ENCODE measurements at places on chromosomes 2 and 18.

DNA sequence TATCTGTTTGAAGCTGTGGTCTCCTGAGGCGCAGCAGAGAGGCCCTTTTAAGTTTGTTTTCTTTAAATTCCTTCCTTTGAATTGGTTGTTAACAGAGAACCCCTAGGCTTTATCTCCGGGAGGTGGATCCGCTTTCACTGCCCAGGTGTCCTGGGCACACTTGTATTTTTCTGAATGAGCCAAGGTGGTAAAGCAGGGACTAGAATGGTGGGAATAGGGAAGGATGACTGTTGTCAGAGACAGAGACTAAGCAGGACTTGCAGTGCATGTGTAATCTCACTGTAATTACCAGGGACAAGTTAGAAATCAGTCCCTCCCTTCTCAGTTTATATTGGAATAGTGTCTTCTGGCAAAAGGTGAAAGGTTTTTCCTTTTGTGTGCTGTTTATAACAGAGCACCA, 72.8 kb downstream of the PHLPP1 start:
- peak; percentile 33 for DNase-seq

DNA sequence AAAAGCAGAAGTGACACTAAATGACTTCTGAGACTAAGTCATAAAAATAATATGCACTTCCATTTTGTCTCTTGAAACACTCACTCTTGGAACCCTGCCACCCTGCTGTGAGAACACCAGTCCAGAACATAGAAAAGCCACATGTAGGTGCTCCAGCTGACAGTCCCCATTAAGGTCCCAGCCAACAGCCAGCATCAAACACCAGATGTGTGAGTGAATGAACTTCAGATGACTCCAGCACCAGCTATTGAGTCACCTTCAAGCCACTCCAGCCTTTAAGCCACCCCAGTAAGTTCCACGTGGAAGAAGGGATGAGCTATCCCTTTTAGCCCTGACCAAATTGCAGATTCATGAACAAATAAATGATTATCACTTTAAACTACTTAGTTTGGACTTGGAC, 31.5 kb upstream of the LGALSL start:
- no peak for DNase-seq

GRCh38 chr2:3476321-3476984, 42.9 kb downstream of the ADI1 start:
- DNase-seq = no peak

GRCh38 chr2:1170711-1171110, 220.1 kb downstream of the SNTG2 start:
- DNase-seq = no peak

GRCh38 chr2:216279031-216279430, 93.3 kb downstream of the MARCHF4 start:
- no peak for DNase-seq

DNA sequence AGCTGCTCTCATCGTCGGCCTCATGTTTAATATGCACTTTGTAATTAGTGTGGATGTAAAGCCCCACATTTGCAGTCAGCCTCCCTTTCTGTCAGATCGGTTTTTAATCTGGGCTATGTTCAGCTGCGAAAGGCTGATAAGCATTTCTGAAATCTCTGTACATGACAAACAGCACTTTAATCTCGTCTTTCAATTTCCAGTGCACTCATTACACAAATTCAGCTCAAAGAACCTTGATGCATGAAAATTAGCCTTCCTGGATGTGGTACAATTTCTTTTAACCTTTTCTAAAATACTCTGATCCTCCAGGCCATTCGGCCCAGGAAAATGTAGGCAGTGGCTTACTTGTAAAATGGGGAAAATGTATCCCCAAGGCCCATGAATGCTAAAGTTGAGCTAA, 265.1 kb downstream of the RND3 start:
- DNase-seq = peak; percentile 29

DNA sequence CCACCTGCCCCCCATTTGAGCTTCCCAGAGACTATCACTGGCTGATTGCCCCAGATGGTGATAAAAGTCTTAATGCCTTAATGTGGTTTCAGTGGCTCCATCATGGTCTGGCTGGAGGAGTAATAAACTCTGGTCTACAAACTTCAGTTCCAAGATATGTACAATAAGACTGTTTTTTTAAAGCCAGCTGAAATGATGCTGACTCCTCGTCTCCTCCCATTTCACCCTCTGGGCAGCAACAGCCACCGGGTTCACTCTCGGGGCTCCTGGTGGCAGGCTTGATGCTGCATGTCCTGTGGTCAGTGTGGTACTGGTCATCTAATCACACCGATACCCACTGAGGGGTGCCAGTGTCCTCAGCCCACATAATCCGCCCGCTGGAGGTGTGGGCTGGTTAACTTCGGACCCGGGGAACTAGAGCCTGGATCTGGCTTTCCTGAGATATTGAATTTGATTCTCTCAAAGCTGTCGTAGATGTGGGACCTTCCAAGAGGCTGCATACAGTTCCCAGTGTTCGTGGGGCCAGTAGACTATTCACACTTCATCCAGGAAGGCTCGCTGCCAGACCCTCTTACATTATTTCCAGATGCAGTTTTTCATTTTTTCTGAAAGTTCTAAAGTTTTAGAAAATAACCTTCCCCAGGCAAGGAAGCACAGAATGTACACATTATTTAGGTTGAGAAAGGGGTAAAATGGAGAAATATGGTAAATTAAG, 95.3 kb downstream of the GALR1 start:
- no peak for DNase-seq

- no peak for DNase-seq
These were observed 43.2 kb downstream of the FOSL2 start for GRCh38 chr2:28435814-28436351.

DNA sequence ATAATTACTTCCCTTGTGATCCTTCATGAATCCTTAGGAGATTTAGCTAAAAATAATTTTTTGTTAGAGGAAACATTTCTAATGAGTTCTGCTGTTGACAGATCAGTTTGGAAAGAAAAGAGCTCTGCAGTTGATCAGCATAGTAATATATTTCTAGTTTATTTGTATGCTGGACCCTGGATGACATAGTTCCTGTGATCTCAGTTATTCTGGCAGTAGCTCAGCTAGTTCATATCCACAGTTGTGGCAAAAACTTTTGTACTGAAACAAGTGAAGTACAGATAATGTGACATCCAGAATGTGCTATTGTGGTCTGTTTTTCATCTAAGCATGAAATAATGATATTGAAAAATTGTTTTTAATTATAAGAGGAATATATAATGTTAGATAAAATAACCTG, 33.7 kb downstream of the ABI2 start:
- DNase-seq = no peak

GRCh38 chr2:231919341-231920035, 6.7 kb downstream of the NPPC start:
- no peak for DNase-seq

- DNase-seq = no peak
These were observed 7.4 kb upstream of the GPR17 start for GRCh38 chr2:127638361-127639110.

GRCh38 chr2:227805578-227805977, 8.1 kb upstream of the CCL20 start:
- no peak for DNase-seq

DNA sequence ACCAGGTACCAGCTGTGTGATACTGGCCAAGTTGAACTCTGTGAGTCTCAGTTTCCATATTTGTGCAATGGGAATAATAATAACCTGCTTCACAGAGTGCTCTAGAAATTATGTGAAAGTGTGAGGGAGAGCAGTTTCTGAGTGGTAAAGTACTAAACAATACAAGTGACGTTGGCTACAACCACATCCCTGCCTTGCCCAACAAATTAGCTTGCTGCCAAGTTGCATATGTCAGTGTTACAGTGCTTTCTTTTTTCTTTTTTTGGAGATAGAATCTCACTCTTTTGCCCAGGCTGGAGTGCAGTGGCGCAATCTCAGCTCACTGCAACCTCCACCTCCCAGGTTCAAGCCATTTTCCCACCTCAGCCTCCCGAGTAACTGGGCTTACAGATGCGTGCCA, 533.6 kb upstream of the MEX3C start:
- no peak for DNase-seq

- no peak for DNase-seq
These were observed 266.0 kb downstream of the GLI2 start for GRCh38 chr2:121001641-121002040.

DNA sequence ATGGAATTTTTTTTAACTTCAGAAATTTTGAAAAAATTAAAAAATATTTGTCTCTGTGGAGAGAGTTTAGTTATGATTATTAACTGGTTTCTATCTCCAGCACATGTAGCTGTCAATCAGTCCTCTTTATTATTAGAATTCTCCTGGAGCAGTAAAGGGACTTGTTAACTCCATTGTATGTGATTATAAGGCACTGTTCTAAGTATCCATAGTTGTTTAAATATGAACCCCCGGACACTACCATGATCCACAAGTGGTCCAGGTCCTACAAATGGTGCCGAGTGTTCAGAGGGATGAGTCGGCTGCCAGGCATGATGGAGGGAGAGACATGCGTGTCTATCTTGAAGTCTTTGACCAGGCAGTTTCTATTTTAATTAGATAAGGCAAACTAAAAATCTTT, 492 bp downstream of the CHRNA1 start:
- no peak for DNase-seq

- DNase-seq = peak; percentile 88
These were observed 31.0 kb upstream of the SLC3A1 start for GRCh38 chr2:44244135-44244871.
